Mesenteric fat pad (tissue), 1 donor: ENCODE measurements at places on chromosomes 1 and 21. TPM values are rescaled to one million over a fixed set of nuclear protein-coding genes. Genes with fewer than 3 reads are reported as not detected.

- no peak for DNase-seq
Observed at GRCh38 chr1:239931341-239931740, 160.3 kb upstream of the FMN2 start.

The OXCT2 gene
- 0.87 TPM for total RNA-seq

DNA sequence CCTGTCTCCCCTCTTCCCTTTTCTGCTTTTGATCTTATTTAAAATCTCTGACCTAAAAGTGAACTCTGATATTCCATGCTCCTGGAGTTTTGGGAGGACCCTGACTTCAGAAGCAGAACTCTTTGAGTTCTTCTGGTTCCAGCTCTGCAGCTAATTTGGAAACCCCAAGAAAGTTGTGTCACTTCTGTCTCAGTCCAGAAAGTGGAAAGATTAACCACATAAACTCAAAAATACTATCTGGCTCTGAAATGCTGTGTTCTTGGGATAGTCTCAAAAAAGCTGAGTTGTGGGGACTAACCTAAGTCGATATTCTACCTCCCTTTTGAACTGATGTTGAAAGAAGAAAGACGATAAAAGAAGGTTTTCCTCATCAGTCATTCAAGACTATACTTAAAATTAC lies 59.8 kb downstream of the ITPKB start:
- no peak for DNase-seq

- DNase-seq = no peak
Observed at GRCh38 chr1:14787604-14788003, 189.1 kb downstream of the KAZN start.

GRCh38 chr1:45340816-45341466 lies 701 bp upstream of the MUTYH start:
- DNase-seq = no peak

- DNase-seq = no peak
Observed at GRCh38 chr1:145778146-145778540, 45.8 kb downstream of the RNF115 start.

GRCh38 chr1:13737398-13737797 lies 37.4 kb downstream of the PRDM2 start:
- no peak for DNase-seq

The KISS1 gene
- total RNA-seq = not detected

DNA sequence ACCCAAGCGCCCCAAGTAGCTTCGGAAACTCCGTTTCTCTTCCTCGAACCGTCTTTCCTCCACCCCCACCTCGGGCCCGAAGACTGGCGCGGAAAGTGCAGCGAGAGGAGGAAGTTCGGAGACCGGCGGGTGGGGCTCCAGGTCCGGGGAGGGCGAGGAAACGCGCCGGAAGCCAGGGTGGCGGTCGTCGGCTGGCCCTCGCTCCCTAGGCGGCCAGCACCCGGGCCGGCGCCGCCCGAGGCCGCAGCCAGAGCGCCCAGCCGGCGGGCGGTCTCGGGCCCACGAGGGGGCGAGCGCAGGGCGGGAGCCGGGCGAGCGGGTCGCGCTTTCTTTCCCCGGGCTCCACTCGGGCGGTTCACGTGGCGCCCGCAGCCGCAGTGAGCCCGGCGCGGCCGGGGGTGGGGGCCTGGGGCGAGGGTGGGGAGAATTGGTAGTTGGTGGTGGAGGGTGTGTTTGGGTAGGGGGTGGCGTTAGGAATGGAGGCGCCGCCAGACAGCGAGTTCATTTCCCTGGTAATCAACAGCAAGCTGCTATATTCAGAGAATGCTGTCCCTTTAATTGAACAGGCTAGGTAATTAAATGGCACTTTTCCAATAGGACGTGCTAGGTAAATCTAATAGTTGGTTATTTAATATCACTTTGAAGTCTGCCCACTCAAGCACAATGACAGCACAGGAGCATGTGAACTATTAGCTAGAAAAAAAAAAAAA lies 6.7 kb downstream of the LMO4 start:
- DNase-seq = no peak

GRCh38 chr1:199734186-199734585 lies 293.3 kb upstream of the NR5A2 start:
- DNase-seq = no peak

The TFAP2E gene
- total RNA-seq = 1.2 TPM

- DNase-seq = no peak
Observed at GRCh38 chr21:33857846-33858666, 57.5 kb downstream of the ATP5PO start.

DNA sequence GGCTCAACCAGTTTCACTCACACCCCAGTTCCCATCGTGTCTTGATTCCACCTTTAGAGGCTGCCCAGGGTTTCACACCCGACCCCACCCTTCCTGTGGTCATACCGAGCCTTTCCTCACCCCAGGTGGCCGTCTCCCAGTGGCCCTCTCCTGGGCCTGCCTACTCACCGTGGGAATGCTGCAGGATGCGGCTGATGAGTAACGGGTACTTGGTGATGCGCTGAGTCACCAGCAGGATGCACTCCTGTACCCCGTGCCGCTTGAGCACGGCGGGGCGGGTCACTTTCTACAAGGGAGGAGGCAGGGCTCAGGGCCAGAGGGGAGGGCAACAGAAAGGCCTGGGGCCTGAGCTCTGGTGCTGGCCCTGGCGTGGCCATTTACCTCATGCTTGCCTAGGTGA lies 16.4 kb downstream of the ARHGEF2 start:
- no peak for DNase-seq

The TSACC gene
- 0.64 TPM for total RNA-seq

The DIPK1A gene
- 25.9 TPM for total RNA-seq

- no peak for DNase-seq
Observed at GRCh38 chr1:227166559-227166958, 151.7 kb downstream of the CDC42BPA start.

The SH2D1B gene
- 0.61 TPM for total RNA-seq

DNA sequence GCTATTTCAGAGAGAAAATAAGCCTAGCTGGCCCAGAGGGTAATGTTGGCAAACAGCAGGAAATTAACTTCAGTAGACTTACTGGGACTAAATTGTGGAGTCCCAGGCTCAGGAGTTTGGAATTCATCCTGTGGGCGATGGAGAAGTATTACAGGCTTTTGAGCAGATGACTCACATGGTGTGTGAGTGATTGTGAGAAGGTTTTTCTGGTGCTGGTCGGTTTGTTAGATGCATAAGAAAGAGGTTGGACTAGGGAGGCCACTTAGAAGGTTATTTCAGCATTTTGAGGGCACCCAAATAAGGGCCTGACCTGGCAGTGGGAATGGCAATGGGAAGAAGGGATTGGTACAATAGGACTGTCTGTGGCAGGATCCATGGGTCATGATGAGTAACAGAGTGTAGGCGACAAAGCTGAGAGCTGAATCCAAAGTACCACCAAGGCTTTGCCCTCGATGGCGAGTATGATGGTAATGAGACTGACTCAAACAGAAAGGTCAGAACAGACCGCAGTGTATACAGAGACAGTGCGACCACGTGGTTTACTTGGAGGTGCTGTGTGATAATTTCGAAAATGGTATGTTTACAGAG lies 69.2 kb upstream of the KIF26B start:
- no peak for DNase-seq
